ENCODE measurements at places on chromosomes 4 and X.
A peak's percentile ranks its signal among the peaks of the same experiment; 100 is the strongest.

GRCh38 chr4:10164877-10165283 lies 48.3 kb upstream of the WDR1 start:
- peaks cover 10% of the 10 kb centered on the region for H3K4me1 ChIP-seq
- H3K36me3 ChIP-seq, result no peaks in the 10 kb centered on the region

- H3K27me3 ChIP-seq, result no peaks in the 10 kb centered on the region
- H3K4me3 ChIP-seq, result no peak overlapping the region
- H3K4me1 ChIP-seq, result peaks cover 22% of the 10 kb centered on the region
- H3K27ac ChIP-seq, result no peak overlapping the region
- DNase-seq, result no peak
Measured at GRCh38 chrX:39472161-39472560, 625.6 kb downstream of the BCOR start.

DNA sequence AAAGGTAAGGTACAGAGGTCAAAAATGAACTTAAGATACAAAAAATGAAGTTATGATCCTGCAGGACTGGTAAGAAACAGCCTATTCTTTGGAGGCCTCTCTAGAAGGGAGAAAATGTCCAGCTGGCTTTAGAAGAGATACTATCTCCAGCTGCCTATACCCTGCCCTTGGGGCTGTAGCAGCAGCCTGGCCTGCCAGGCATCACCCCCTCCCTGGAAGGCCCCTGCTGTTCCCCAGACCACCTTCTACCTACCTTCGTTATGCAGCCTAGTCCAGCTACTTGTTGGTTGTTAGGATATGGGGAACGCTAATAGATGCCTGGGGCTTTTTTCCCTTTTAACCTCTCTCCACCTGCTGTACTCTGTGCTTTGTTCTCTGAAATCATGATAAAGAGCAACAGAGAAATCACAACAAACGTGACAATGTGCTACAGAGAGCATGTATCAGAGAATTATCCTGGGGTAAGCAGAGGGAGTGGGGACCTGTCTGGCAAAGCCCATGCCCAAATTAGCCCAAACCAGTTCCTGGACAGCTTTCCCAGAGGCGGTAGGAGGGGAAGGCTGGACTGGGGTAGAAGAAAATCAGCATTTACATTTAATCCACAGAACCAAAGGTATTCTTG lies 34.5 kb downstream of the FRMD7 start:
- H3K27ac ChIP-seq, result peak overlapping the region; percentile 77
- H3K27me3 ChIP-seq, result no peaks in the 10 kb centered on the region
- H3K36me3 ChIP-seq, result no peaks in the 10 kb centered on the region
- H3K4me1 ChIP-seq, result peaks cover 33% of the 10 kb centered on the region
- DNase-seq, result no peak

- no peak overlapping the region for H3K27ac ChIP-seq
- H3K4me3 ChIP-seq, result no peak overlapping the region
- peaks cover 6% of the 10 kb centered on the region for H3K4me1 ChIP-seq
- H3K27me3 ChIP-seq, result no peaks in the 10 kb centered on the region
- no peaks in the 10 kb centered on the region for H3K36me3 ChIP-seq
- no peak for DNase-seq
Measured at GRCh38 chrX:36436361-36436760, 516.8 kb downstream of the CFAP47 start.

DNA sequence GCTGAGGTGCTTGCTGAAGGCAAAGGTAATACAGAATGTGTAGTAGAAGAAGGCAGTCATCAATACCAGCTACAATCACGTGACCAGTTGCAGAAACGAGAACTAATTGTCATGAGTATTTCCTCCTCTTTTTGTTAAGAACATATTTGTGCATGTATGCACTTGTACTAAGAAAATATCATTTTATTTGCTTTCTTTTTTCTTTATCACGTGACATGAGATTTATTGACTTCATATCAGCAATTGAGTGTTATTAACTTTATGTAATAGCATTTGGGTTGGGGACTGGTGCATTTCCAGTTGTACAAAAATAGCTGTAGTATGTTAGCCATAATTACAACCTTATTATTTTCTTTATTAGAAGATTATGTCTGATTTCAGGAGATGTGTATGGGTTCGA lies 90.0 kb downstream of the MAGEE1 start:
- H3K4me1 ChIP-seq, result no peaks in the 10 kb centered on the region
- H3K36me3 ChIP-seq, result no peaks in the 10 kb centered on the region
- no peak overlapping the region for H3K27ac ChIP-seq
- no peak overlapping the region for H3K4me3 ChIP-seq
- no peaks in the 10 kb centered on the region for H3K27me3 ChIP-seq
- DNase-seq, result no peak

DNA sequence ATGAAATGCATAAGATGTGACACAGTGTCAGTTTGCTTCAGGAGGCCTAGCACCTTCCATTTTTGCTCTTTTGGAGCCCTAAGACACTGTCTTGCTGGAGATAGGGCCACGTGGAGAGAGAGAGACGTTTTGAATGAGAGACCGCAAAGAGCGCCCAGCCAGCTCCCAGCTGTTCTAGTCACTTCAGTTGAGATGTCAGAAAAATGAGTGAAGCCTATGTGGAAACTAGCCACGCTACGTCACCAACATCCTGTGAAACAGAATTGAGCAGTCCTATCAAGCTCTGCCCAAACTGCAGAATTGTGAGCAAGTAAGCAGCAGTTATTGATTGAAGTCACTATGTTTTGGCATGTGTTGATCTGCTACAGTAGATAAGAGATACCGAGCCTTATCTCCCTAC lies 13.1 kb downstream of the GPR82 start:
- H3K27me3 ChIP-seq, result no peaks in the 10 kb centered on the region
- no peak overlapping the region for H3K27ac ChIP-seq

DNA sequence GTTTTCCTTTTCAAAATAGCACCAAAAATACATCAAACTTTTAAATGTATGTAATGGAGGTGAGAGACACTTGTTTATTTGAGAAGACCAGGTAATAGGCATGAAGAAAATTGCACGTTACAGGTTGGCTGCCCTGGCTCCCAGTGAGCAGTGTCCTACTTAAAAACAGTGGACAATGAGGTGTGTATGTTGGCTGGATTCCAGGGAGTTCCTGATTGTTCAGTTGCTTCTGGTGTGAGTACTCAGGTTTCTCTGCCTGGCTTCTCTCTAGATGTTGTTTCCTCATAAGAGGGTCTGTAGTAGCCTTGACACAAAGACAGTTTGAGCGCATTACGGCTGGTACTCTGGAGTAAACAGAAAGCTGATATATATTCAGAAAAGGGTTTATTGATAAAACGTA lies 29.4 kb downstream of the SNX25 start:
- H3K4me1 ChIP-seq, result peaks cover 17% of the 10 kb centered on the region
- H3K27me3 ChIP-seq, result no peaks in the 10 kb centered on the region
- DNase-seq, result no peak
- H3K27ac ChIP-seq, result no peak overlapping the region
- no peak overlapping the region for H3K4me3 ChIP-seq

DNA sequence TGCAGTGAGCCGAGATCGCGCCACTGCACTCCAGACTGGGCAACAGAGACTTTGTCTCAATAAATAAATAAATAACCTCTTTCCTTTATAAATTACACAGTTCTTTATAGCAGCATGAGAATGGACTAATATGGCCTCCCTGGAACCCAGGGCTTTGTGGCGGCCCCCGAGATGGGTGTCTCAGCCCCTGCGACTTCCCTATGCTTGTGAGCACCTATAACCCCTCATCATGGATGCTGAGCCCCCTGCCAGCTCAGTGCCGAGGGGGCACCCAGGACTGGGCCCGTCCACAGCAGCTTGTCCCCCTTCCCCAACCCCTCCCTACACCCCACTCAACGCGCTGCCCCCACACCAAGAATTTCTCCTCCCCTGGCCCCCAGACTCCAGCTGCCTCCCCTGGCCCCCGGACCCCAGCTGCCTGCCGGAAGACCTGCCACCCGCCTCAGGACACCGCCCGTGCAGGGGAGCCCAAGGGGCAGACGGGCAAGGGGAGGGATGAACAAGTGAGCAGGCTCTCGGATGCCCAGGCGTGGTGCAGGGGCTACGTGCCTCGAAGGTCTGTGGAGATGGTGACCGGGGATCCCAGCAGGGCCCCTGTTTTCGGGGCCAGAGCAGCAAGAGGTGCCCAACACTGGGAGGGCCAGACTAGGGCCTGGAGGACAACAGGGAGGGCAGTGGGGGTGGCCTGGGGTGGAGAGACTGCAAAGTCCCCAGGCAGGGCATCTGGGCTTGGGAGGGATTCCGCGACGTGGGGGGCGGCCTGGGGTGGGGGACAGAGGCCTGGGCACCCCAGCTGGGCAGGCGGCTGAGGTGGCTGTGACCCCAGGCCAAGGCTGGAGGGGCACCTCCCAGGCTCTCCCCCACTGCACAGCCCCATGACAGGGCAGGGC lies 74.0 kb downstream of the FAM53A start:
- no peak for DNase-seq
- no peak overlapping the region for H3K27ac ChIP-seq
- H3K4me3 ChIP-seq, result no peak overlapping the region
- H3K27me3 ChIP-seq, result no peaks in the 10 kb centered on the region

GRCh38 chrX:149472625-149473024 lies 32.5 kb downstream of the IDS start:
- H3K27ac ChIP-seq, result no peak overlapping the region
- DNase-seq, result no peak
- H3K27me3 ChIP-seq, result peaks cover 12% of the 10 kb centered on the region
- peaks cover 2% of the 10 kb centered on the region for H3K4me1 ChIP-seq

GRCh38 chr4:121164291-121164690 lies at the start of gene TNIP3:
Gene TNIP3, minus strand, starts transcription at chr4:121164321. Its CDS starts 196 bp downstream, at chr4:121164125.
- H3K27ac ChIP-seq, result no peak within 1 kb of the TSS
- no peaks in the 10 kb centered on the region for H3K4me1 ChIP-seq
- H3K27me3 ChIP-seq, result no peaks in the 10 kb centered on the region
- DNase-seq, result no peak

DNA sequence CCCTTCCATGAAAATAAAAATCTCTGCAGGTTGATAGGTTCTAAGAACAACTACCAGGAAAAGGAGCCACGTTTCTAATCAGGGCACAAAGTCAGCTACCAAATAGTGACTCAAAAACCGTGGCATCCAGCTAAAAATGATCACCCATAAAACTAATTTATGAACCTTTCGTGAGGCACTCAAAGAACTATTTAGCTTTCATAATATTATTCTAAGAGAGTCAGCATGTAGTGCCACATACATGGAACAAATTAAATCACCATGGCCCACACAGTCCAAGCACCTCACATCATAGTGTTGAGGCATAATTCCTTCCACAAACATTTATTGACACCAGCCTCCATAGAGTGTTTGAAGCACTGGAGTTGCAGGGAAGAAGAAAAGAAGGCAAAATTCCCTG lies 252.0 kb upstream of the PPARGC1A start:
- peaks cover under 1% of the 10 kb centered on the region for H3K27me3 ChIP-seq
- H3K36me3 ChIP-seq, result no peaks in the 10 kb centered on the region
- H3K4me1 ChIP-seq, result peaks cover 20% of the 10 kb centered on the region
- no peak overlapping the region for H3K4me3 ChIP-seq

DNA sequence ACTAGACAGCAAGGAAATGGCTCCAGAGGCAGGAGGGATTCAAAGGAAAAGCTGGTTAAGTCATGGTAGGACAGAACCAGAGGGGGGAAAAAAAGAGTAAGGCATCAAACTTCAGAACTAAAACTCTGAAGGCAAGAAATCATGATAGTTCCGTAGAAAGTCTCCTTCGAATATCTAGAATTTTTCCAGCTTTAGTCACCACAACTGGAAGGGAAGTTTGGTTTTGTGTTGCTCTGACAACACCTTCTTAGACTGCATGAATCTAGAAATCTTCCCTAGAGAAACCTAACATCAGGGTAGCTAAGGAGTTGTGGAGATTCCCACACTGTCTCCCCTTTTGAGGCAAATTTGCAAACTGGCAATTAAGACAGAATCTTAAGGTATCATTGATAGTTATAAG lies 33.7 kb downstream of the AMMECR1 start:
- no peak overlapping the region for H3K27ac ChIP-seq
- DNase-seq, result no peak
- H3K27me3 ChIP-seq, result no peaks in the 10 kb centered on the region
- H3K4me3 ChIP-seq, result no peak overlapping the region
- peaks cover 5% of the 10 kb centered on the region for H3K36me3 ChIP-seq

- no peak overlapping the region for H3K4me3 ChIP-seq
- H3K27ac ChIP-seq, result no peak overlapping the region
- DNase-seq, result no peak
- peaks cover 4% of the 10 kb centered on the region for H3K36me3 ChIP-seq
- peaks cover 13% of the 10 kb centered on the region for H3K4me1 ChIP-seq
- H3K27me3 ChIP-seq, result no peaks in the 10 kb centered on the region
Measured at GRCh38 chr4:120403296-120403695, 336.6 kb upstream of the MAD2L1 start.

DNA sequence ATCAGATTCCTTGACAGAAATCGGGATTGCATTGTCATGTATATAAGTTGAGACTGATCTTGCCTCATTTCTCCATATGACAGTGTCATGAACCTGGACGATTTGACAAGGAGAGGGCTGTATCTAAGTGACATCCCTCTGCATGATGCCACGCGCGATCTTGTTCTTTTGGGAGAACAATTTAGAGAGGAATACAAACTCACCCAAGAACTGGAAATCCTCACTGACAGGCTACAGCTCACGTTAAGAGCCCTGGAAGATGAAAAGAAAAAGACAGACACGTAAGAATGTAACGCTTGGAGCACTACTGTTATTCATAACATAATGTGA lies 40.9 kb downstream of the GUCY1B1 start:
- H3K4me3 ChIP-seq, result no peak overlapping the region
- H3K4me1 ChIP-seq, result peaks cover 18% of the 10 kb centered on the region
- DNase-seq, result no peak
- no peak overlapping the region for H3K27ac ChIP-seq
- no peaks in the 10 kb centered on the region for H3K27me3 ChIP-seq
- peaks cover 25% of the 10 kb centered on the region for H3K36me3 ChIP-seq

GRCh38 chrX:63747331-63747730 lies 37.7 kb downstream of the ARHGEF9 start:
- no peak overlapping the region for H3K4me3 ChIP-seq
- H3K27ac ChIP-seq, result no peak overlapping the region
- peaks cover 21% of the 10 kb centered on the region for H3K4me1 ChIP-seq
- no peak for DNase-seq

DNA sequence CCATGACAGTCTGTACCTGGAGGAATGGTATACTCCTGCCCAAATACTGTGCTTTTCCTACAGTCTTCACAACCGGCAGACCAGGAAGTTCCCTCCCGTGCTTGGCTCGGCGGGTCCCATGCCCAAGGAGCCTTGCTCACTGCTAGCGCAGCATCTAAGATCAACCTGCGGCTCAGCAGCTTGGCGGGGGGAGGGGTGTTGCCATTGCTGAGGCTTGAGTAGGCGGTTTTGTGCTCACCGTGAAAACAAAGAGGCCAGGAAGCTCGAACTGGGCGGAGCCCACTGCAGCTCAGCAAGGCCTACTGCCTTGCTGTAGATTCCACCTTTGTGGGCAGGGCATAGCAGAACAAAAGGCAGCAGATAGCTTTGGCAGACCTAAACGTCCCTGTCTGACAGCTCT lies 152.7 kb downstream of the TEX11 start:
- no peaks in the 10 kb centered on the region for H3K4me1 ChIP-seq
- no peaks in the 10 kb centered on the region for H3K36me3 ChIP-seq
- H3K27ac ChIP-seq, result no peak overlapping the region
- peaks cover 8% of the 10 kb centered on the region for H3K27me3 ChIP-seq
- no peak overlapping the region for H3K4me3 ChIP-seq

GRCh38 chrX:72498782-72499181 lies 73.9 kb downstream of the HDAC8 start:
- H3K4me3 ChIP-seq, result no peak overlapping the region
- no peaks in the 10 kb centered on the region for H3K4me1 ChIP-seq
- no peak overlapping the region for H3K27ac ChIP-seq
- no peaks in the 10 kb centered on the region for H3K27me3 ChIP-seq
- peaks cover 15% of the 10 kb centered on the region for H3K36me3 ChIP-seq
